ENCODE measurements at places on chromosomes 2 and 18.

- DNase-seq: no peak
Measured at GRCh38 chr2:136411946-136412345, 294.0 kb upstream of the CXCR4 start.

DNA sequence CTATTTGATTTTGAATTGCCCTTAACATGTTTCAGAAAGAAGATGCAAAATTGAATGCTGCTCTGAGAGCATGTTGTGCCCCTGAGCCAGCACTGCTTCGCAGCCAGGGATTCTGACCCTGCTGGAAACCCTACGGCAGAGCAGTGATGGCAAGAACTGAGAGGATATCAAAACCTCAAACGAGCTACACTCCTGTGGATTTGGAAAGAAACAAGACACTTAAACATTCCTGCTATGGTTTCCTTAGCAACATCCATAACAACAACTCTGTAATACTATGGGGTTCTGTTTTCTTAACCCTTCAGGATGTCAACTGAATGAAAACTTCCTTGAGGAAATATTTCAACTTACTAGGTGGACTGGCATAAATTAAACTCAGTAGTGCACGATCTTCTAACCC lies 649.1 kb downstream of the NYAP2 start:
- no peak for DNase-seq

DNA sequence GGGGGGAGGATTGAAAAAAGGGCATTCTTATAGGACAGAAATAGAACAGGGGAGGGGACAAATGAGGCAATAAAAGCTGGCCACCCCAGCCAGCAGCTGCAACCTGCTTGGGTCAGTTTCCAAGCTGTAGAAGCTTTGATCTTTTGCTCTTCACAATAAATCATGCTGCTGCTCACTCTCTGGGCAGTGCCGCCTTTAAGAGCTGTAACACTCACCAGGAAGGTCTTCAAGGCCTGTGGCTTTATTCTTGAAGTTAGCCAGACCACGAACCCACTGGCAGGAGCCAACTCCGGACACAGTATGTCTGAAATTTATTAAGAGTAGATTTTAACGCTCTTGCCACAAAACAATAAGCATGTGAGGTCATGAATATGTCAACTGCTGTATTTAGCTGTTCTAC lies 649.9 kb upstream of the RAB6C start:
- no peak for DNase-seq

GRCh38 chr2:138432971-138433370 lies 68.6 kb upstream of the SPOPL start:
- DNase-seq: no peak

GRCh38 chr2:97948926-97949325 lies 46.8 kb downstream of the TMEM131 start:
- no peak for DNase-seq

GRCh38 chr2:187545238-187545751 lies 8.9 kb downstream of the TFPI start:
- no peak for DNase-seq

DNA sequence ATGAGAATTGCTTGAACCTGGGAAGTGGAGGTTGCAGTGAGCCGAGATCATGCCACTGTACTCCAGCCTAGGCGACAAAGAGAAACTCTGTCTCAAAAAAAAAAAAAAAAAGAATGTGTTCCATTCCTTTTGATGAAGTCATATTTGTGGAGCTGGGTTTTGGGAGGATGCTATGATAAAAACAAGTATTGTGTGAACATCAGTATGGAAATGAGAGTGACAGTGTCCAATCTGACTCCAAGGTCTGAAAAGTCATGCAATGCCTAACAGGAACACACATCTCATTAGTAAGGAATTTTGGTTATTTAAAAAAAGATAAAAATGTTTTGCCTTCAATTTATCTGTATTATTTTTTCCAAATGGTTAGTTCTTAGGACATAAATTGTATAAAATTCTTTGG lies 11.8 kb downstream of the GCFC2 start:
- no peak for DNase-seq

GRCh38 chr2:137842430-137842829 lies 121.8 kb upstream of the HNMT start:
- DNase-seq: no peak

- no peak for DNase-seq
Measured at GRCh38 chr18:3900327-3900726, 450.4 kb downstream of the TGIF1 start.

GRCh38 chr2:68784915-68785314 lies 50.3 kb downstream of the ARHGAP25 start:
- DNase-seq: no peak

DNA sequence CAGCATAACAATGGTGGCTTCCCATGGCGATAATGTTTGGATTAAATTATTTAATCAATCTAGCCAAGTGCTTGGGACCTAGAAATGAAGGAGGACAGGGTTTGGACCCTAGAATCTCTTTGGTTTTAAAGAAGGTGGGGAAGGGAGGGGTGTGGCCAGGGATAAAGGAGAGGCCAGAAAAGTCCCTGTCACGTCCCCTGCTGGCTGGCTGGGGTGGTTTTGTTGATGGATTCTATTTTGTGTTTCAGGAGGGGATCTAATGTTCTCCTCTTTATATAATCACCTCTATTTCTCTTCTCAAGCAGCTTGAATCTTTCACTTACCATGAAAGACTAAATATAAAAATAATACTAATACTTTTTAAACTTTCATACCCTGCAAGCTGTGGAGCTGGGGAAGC lies 52.6 kb upstream of the GALR1 start:
- DNase-seq: no peak

DNA sequence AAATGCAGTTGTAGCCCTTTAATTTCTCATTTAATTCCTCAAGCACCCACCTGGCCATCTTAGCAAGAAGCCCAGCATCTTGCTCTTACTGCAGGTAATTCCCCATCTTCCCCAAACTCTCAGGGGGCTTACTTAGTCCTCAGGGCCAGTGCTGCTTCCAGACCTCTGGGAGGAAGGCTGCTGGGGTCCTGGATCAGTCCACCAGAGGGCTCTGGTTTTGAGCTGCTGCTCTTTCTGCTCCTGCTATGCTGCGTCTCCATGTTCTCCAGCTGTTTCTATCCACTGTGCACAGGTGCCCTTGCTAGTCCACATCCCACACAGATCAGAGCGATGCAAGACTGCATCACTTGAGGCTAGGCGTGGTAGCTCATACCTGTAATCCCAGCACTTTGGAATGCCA lies 34.5 kb upstream of the TMEM87B start:
- DNase-seq: no peak

DNA sequence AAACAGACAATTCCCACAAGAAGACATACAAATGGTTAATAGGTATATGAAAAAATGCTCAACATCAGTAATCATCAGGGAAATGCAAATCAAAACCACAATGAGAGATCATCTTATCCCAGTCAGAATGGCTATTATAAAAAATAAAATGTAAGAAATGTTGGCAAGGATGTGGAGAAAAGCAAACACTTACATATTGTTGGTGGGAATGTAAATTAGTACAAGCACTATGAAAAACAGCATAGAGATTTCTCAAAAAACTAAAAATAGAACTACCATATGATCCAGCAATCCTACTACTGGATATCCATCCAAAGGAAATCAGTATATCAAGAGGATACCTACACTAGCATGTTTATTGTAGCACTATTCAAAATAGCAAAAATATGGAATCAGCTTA lies 186.6 kb downstream of the NOL4 start:
- DNase-seq: no peak

DNA sequence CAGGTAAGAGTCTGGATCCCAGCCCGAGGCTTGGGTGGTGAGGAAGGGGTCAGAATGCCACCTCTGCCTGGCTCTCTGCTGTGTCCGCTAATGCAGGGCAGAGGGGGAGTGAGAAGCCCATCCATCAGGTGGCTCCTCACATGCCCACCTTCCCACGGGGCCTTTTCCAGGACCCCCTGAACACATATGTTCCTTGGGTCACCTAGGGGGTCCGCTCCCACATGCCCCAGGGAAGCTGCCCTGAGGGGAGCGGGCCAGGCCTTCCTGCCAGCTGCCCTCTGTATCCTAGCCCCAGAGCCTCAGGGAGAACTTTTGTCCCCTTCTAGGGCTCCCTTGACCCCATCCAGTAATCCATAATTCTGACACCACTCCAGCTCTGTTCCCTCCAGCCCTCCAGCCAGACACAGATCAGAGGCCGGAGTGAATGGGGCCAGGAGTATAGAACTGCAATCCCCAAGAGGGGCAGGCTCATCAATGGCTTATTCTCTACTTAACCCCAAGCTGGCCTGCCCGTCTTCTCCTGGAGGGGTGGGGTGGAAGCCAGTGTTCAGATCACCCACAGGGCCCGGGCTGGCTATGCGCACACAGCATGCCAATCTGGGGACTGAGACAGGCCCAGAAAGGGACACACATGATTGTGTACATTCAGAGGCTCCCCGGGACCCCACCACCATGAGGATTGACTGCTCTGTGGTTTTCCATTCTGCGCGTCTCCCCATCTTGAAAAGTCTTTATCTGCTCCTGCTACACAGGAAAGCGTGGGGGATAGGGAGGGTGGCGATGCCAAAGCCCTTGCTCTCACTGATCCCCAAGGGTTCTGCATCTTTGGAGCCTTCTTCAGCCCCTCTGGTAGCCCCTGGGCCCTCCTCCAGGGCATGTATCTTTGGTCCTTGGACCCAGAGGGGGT lies 1.1 kb downstream of the EMILIN1 start:
- DNase-seq: no peak

DNA sequence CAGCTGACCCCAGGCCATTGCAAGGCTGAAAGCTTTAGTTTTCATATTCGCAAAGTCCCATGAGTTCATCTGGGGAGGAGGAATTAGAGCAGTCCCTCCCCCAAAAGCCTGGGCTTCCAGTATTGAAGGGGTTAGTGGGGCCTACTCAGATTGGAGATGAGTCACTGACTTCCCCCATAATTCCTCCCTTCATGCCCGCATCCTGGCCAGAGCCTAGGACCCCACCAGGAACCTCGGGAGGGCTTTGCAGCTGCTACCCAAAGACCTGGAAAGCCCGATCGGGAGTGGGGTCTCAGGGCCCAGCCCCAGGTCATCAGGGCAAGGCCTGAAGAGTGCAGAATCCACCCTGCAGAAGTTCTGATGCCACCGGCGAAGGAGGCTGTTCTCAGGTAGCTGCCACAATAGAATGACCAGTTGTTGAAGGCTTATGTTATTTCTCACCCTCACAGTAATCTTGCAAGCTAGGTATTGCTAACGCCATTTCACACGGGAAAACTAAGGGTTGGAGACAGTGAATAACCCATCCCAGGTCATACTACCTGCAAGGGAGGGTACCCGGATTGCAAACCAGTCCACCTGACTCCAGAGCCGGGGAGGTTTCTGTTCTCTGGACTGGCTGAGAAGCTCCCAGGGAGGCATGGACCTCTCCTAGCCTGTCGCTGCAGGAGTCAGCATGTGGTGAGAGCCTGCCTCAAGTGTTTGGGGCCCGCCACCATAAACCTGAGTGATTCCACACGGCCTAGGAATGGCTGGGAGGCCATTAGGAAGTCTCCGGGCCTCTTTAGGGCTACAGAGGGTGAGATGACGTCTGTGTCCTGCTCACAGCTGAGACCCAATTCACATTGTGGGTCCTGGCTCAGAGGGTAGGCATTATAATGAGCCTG lies 5.8 kb upstream of the ARID5A start:
- no peak for DNase-seq

- DNase-seq: no peak
Measured at GRCh38 chr2:217393585-217394032, 533.7 kb upstream of the TNP1 start.

DNA sequence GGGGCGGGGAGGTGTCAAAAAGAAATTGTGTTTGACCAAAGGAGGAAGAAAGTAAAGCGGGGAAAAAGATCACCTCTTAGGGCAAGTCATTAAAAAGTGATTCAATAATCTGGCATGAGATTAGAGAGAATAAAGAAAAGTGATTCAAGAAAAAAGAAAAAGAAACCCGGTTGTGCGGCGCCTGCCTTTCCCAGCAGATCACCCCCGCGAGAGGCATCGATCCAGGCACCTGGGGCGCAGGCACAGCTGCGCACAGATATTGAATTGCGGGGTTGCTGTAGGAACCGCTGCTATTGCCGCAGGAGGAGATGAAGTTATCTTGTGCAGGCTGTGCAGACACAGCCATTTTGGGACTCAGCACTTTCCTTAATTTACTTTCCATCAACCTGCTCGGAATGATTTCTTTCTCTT lies 71.2 kb downstream of the PLB1 start:
- DNase-seq: no peak
